Osteocyte (in vitro differentiated cells): ENCODE measurements at places on chromosomes 11 and 22. TPM values are rescaled to one million over a fixed set of nuclear protein-coding genes. Genes with fewer than 3 reads are reported as not detected.

- H3K36me3 ChIP-seq: peaks cover 14% of the 10 kb centered on the region
- H3K27me3 ChIP-seq: no peaks in the 10 kb centered on the region
- DNase-seq: no peak
- H3K27ac ChIP-seq: no peak overlapping the region
- peaks cover 20% of the 10 kb centered on the region for H3K4me1 ChIP-seq
Observed at GRCh38 chr11:75855206-75855605, 40.2 kb downstream of the UVRAG start.

KRTAP5-8 gene
- total RNA-seq: not detected in 2 replicates

DNA sequence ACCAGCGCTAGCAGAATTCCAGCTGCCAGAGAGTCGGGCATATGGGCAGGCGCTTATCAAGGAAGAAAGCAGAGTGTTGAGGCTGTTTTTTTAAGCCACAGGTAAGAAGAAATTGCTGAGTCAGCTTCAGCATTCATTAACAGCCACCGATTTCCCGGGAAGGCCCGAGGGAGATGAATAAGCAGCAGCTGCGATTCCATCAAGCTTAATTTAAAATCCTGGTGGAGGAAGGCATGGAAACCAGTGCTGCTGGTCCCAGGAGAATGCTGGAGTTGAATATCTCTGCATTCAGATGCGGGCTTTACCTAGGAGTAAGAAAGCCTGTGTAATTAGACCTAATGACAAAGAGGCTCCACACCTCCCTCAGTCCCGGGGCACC lies 168.8 kb downstream of the BRD1 start:
- no peaks in the 10 kb centered on the region for H3K27me3 ChIP-seq
- H3K27ac ChIP-seq: no peak overlapping the region
- H3K36me3 ChIP-seq: no peaks in the 10 kb centered on the region
- H3K4me1 ChIP-seq: no peaks in the 10 kb centered on the region

DNA sequence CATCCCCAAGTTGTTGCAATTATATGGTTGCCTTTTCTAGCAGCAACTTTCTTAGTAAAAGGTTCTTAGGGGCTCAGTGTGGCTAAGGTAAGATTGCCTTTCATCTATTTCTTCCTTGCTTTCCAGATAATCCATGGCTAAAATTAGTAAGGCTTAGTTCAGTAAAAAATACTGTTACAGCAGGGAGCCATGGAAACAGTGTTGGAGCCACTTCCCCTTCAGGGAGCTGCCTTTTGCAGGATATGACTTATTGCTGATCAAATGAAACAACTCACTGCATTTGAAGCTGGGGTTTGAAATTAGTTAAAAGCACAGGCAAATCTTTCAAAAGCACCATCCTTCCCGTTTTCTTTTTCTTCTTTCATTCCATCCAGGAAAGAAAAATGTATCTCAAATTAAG lies 184.3 kb downstream of the C11orf87 start:
- H3K36me3 ChIP-seq: no peaks in the 10 kb centered on the region
- H3K4me1 ChIP-seq: peaks cover 6% of the 10 kb centered on the region
- no peak overlapping the region for H3K4me3 ChIP-seq
- no peak for DNase-seq
- peaks cover 3% of the 10 kb centered on the region for H3K27me3 ChIP-seq

C22orf23 gene
- not detected in 2 replicates for total RNA-seq

- DNase-seq: no peak
- no peaks in the 10 kb centered on the region for H3K4me1 ChIP-seq
- peaks cover 9% of the 10 kb centered on the region for H3K36me3 ChIP-seq
- H3K27ac ChIP-seq: no peak overlapping the region
Observed at GRCh38 chr11:19181531-19182261, 20.1 kb downstream of the CSRP3 start.
